ENCODE measurements at places on chromosomes 5 and 9.

- DNase-seq: peak; percentile 22
Measured at GRCh38 chr5:63401436-63402046, 560.7 kb downstream of the HTR1A start.

- no peak for DNase-seq
Measured at GRCh38 chr9:13811876-13812275, 502.1 kb downstream of the NFIB start.

DNA sequence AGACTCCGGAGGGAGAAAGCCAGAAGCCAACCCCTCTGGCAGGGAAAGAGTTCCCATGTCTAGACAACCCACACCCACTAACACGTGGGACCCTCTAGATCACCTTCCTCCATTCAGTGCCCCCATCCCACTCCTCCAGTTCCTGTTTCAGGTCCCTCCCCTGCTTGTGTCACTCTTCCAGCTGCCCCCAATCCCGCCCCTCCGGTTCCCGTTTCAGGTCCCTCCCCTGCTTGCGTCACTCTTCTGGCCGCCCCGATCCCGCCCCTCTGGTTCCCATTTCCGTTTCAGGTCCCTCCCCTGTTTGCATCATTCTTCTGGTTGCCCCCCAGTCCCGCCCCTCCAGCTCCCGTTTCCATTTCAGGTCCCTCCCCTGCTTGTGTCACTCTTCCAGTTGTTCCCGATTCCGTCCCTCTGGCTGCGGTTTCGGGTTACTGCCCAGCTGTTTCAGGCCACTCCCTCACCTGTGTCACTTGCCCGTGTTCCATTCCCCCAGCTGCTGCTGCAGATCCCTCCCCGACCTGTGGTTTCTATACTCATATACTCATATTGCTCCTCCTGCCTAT, 64.8 kb upstream of the RANBP6 start:
- DNase-seq: no peak

DNA sequence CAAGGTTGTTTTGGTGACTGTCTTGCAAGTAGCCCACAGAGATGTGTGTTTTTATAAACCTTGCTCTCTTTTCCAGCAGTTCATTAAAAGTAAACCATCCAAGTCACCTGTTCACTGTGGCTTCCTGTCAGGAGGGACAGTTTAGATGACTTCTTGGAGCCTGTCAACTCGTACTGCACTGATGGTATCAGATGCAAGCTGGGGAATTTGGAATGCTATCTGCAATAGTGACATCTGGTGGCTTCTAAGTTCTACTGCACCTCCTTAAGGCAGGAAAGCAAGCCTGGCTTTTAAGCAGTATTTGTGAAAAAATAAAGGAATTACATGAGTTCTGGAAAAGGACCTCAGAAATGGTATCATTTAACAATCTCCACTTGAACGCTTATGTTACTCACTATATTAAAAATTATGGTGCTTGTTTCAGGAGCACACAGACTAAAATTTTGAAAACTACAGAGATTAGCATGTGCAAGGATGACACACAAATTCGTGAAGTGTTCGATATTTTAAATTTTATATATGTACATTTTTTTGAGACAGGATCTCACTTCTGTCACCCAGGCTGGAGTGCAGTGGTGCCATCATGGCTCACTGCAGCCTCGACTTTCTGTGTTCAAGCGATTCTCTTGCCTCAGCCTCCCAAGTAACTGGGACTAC, 164.0 kb downstream of the TTC39B start:
- DNase-seq: no peak

GRCh38 chr5:96476654-96477053, 43.6 kb upstream of the PCSK1 start:
- DNase-seq: no peak

DNA sequence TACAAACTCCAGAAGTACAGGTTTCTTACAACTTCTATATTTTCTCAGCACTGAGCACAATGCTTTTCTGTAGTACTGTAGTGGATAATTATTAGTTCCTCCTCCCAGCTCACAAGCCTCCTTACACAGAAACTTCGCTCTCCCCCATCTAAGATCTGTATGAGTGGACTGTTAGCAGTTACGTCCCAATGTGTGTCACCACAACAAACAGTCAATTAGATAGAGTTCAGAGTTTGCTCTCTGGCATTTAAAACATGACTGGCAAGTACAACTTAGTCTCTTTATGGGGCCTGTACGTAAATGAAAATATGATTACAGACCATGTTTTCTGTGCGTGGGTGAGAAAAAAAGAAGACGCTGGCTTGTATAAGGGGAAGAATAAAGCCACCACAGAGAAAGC, 631.4 kb upstream of the DMAC1 start:
- no peak for DNase-seq

DNA sequence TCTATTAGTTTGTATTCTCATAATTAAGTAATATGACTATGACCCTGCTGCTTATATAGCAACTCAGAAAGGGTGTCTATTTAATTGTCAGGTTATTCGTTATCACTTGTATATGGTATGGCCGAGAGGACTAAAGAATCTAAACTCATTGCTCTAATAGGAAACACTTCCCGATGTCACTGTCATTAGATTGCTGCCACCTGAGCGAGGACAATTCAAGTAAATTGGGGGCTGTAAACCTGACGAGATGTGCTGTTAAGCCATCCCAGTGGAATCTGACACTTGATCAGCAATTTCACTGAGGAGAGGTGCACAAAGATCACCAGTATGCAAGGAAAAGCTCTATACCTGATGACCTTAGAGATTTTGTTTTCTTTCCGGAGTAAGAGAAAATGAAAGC, 1319.3 kb downstream of the MAT2B start:
- no peak for DNase-seq
